Neuronal stem cell (in vitro differentiated cells): ENCODE measurements at places on chromosomes 4 and X.

DNA sequence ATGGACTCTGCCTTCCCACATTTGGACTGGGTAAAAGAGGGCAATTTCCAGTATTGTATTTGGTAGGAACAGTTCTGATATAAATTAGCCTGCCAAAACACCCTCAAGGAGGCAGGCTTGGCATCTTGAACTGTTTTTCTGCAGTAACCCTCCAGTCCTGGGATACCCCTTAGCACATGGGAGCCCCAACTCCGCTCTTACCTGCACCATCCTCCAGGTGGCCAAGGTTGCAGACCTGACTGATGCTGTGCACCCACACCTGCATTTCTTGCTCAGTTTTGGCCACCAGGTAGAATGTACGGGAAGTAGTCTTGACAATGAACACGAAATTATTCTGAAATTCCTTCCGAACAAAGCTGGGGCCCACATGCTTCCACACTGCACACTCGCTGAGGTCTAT, 35.1 kb downstream of the GAB3 start:
- DNase-seq, result no peak

DNA sequence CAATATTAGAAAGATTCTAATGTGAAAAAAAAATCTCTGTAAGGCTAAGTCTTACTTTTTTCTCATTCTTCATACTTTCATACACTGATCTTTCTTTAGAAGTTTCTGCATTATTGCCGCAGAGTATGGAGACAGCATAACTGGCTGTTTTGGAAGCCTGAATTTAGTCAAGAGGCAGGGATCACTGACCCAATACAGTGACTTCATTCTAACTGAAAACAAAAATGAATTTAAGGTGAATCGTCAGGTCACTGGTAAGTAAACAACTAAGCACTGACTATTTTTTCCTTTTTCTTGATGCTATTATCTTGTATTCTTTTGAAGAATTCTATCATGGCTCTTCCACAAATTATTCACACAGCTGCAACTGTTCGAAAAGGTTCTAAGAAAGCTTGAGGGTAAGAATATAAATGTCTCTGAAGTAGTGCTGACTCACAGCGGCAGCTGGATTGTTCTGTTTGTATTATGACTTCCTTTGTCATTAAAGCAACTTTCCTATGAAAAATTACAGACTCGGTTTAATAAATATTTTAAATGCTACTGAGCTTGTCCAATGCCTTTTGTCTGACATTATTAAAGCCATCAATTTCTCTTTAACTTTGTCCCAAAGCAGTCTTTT, 609.3 kb downstream of the FSTL5 start:
- no peak for DNase-seq

GRCh38 chr4:100746141-100746739, 228.4 kb upstream of the EMCN start:
- no peak for DNase-seq

GRCh38 chr4:55706541-55706940, 70.4 kb upstream of the NMU start:
- DNase-seq, result no peak

DNA sequence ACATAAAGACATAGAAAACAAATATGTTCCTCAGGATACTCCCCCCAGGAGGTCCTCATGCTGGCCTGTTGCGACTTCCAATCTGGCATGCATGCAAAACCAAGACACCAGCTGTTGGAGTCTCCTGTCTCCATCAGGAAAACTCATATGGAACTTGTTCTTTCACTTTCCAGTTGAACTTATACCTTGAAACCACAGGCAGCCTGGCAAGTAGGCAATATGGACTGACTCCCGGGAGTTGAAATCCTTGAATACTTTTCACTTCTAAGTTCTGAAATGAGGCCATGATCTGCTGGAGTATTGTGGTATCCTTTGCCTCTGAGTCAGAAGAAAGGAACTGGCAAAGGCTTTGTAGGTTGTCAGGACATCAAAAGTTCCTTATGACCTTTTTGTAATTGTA, 444.2 kb downstream of the IDS start:
- DNase-seq, result no peak

DNA sequence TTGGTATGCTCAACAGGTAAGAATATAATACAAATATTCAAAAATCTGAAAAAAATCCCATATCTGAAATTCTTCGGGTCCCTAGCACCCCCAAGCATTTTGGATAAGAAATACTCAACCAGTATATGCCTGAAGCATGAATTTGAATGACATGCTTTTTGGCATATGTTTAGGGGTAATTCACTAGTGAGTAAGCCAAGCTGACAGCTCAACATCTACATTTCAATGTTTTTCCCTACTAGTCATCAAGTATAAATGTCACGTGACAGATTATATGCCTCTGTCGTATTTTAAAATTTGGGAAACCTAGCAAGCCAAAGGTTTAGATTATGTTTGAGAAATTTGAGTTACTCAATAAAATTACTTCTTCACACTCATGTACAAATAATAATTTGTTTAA, 125.1 kb downstream of the FGF16 start:
- no peak for DNase-seq

- DNase-seq, result no peak
These were observed 762.5 kb downstream of the PCDH7 start for GRCh38 chr4:31482691-31483090.
